ENCODE measurements at places on chromosomes 7 and 10.

DNA sequence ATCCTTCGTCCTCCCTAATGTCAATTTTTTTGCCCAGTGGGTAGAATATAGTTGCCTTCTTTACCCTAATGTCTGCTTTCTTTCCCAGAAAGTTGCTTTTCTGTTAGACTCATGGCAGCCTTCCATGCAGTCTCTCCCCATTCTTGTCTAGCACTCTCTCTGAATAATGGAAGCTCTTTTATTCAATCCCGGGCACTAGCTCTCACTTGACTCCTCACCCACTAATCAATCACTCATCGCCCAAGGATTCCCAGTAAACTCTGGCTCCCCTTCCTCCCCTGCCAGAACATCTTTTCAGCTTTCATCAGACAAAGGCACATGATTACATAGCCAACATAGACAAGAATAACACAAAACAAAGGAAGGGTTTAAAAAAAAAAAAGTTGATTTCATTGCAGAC is 100.2 kb upstream of the RELN start:
- no peak for DNase-seq

DNA sequence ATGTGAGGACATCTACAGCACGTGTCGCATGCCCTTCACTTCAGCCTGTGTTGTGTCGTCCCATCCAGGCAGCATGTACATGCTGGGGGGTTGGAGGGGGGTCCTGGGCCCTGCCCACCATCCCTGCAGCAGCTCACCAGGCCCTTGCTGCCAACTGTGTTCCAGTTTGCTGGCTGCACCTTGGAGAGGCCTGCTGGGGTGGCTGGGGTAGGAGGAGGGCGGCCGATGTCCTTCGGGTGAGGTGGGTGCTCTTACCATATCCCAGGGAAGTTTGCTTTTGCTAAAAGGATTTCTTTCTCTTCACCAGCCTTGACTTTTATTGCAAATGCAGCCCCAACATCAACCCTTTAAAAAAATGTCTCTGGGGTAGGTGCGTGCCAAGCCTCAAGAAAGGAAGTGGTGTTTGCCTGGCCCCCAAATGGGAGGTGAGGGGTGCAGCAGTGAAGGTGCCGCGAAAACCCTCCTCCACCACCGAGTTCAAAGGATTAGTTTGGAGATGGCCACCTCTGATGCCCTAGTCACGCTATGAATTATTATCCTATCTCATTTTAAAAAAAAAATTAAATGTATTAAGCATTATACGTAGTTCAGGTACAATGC is 165.8 kb upstream of the KLF6 start:
- no peak for DNase-seq

DNA sequence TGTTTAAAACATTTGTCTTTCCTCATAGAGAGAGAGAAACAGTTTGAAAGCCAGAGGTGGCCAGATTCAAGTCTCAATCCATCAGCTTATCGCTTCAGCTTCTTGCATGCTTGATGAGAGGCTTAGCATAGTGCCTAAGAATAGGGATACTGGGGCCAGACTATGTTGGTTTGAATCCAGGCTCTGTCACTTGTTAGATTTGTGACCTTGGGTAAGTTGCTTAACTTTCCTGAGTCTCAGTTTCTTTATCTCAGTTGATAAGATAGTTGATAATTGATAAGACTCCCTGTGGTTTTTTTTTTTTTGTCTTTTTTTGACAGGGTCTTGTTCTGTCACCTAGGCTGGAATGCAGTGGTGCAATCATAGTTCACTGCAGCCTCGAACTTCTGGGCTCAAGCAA is 12.1 kb upstream of the CDK6 start:
- no peak for DNase-seq

DNA sequence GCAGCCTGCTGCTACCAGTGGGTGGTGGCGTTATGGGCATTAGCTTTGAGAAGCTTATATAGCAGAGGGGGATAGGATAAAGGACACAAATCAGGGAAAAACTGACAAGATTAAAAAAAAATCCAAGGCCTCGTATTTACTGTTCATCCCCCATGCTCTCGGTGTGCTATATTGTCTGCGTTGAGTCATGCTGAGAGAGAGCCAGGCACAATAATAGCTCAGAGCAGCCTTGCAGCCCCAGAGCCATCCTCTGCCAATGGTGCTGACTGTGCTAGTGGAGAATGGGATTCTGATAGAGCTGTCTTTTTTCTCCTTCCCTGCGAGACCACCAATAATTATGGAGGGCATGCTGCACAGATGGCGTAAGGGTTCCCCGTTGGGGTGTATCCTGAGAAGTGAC is 51.7 kb upstream of the FZD1 start:
- DNase-seq = no peak

DNA sequence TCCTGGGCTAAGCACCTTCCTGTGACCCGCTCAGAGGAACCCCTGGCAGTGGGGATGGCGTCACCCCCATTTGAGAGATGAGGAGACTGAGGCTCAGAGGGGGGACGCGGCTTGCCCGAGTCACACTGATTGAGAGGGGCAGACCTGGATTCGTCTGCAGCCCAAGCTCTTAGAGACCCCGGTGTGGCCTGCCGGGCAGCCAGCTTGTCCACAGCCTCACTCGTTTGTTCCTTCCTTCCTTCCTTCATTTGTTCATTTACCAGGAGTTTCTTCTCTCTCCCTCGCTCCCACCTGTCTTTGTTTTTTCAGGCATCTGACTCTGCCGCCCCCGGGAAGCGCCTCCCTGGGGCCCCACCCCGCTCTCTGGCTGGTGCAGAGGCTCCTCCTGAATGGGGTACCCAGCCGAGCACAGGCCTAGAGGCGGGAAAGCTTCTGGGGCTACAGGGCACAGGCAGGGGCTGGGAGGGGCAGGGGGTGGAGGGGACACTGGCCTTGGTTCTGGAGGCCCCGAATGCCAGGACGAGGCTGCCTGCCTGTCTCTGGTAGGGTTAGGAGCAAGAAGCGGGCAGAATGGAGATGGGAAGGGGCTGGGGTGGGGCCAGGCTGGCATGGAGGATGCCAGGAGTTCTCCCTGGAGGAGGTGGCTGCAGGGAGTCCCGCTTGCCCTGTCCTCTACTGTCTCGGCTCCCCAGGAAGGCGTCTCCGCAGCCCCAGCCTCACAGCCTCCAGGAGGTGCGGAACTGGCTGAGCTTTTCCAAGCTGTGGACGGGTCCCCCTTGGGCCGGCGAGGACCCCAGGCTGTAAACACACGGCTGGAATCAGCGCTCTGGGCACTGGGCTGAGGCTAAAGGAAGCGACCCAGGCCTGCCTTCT is 91.6 kb downstream of the UNCX start:
- DNase-seq = no peak

DNA sequence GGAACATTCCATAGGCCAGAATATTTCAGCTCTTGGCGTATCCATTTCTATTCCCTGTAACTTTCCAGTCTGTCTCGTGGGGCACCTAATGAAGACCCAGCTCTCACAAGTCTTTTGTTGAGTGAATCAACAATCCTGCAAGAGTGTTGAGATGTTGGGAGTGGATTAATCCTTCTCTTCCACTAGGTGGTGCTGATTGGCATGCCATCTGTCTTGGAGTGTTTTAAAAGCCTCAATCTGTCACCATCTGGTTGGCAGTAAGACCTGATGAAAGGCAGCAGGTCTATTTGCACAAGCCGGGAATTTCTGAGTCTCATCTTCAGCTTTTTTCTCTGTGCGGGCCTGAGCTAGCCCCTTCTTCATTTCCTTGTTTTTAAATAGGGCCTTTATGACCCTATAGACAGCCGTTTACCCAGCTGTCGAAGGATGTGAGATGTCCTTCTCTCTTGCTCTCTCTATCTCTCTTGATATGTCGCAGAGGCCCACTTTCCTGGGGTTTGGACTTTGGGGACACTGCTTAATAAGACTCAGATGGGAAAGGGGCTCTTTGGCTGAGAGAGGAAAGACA is 180.5 kb downstream of the ZNF365 start:
- DNase-seq = no peak

GRCh38 chr7:30528779-30529178 is 24.1 kb upstream of the GGCT start:
- DNase-seq = no peak

GRCh38 chr10:104406715-104407650 is 53.4 kb downstream of the CFAP58 start:
- DNase-seq = no peak

- no peak for DNase-seq
Measured at GRCh38 chr10:118586911-118587310, 8.5 kb downstream of the PRLHR start.

DNA sequence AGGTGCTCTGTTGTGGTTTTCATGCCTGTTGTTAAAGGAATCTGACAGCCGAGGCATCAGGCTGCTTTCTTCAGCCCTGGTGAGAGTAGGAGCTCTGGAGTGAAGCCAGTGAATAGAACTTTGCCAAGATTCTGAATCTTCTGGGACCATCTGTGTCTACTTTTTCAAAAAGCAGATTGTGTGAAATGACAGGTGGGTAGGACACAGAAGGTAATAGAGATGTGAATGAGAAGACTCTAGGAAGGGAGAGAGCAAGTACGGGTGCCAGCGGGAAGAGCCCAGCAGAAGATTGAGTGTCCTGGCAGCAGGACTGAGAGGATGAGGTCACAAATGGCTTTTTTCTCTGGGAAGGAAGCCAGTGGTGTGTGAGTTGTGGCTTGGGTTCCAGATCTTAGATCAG is 429.2 kb downstream of the SDK1 start:
- no peak for DNase-seq

GRCh38 chr7:55069271-55069792 is 50.5 kb downstream of the EGFR start:
- DNase-seq = no peak

GRCh38 chr7:73703757-73704639 is 15.5 kb downstream of the STX1A start:
- no peak for DNase-seq

- no peak for DNase-seq
Measured at GRCh38 chr7:50584386-50584785, 19.2 kb upstream of the DDC start.

DNA sequence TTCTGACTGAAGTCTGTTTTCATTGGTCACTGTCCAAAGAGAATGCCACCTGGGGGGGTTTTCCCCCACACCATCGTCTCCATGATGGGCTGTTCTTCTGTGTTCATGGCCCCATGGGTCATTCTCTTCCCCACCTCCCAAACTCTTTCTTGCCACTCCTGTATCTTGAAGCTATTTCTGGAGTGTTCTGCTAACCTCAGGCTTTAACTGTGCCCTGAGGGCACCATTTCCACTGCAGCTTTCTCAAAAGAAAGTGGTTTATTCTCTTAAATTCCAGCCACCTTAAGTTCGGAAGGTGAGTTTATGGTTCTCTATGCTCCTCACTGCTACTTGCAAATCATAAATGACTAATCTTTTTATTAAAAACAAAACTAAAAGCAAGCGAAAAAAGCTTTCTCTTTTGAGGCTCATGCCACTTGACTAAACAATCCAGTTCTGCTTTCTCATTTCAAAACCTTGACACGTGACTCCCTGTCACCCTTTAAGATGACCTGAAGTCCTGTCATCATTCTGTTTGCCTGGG is 7.4 kb upstream of the APBB1IP start:
- DNase-seq = no peak

DNA sequence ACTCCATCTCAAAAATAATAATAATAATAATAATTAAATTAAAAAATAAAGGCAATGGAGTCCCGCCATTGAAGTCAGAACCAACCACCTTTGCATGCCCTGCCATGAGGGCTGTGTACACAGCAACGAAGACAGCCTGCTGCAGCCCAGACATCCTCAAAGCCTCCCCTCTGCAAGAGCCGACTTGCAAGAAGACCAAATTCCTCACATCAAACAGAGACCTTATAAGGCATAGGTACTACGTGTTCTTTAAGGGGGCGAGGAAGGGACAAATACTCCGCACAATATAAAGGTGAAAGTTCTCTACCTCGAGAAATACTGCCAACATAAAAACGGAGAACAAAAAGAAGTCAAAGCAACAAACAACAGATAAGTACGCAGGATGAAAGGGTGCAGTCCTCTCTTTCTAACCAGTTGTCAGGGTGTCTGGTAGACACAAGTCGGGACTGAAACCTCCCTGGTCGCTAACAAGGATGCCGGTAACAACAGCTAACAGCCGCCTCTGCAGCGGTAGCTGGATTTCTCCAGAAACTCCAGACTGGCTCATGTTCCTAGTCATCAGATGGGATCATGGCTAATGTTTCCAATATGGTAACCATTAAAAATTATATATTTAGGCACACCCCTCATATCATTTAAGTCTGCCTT is 23.6 kb downstream of the FGFR2 start:
- no peak for DNase-seq

- no peak for DNase-seq
Measured at GRCh38 chr10:114234132-114234531, 4.9 kb upstream of the VWA2 start.

- no peak for DNase-seq
Measured at GRCh38 chr7:99579281-99579955, 18.6 kb upstream of the TMEM225B start.

DNA sequence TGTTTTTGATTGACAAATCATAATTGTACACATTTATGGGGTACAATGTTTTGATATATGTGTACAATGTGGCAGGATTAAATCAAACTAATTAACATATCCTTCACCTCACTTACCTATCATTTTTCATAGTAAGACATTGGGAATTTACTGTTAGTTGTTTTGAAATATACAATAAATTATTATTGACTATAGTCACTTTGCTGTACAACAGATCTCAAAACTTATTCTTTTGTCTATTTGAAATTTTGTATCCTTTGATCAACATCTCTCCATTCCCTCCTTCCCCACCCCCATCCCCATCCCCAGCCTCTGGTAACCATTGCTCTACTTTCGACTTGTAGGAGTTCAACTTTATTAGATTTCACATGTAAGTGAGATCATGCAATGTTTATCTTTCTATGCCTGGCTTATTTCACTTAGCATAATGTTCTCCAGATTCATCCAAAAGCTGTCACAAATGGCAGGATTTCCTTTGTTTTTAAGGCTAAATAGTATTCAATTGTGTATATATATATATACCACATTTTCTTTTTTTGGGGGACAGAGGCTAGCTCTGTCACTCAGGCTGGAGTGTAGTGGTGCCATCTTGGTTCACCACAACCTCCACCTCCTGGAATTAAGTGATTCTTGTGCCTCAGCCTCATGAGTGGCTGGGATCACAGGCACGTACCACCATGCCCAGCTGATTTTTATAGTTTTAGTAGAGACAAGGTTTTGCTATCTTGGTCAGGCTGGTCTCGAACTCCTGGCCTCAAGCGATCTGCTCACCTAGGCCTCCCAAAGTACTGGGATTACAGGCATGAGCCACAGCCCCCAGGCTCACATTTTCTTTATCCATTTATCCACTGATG is 23.3 kb upstream of the SLC26A5 start:
- DNase-seq = no peak

DNA sequence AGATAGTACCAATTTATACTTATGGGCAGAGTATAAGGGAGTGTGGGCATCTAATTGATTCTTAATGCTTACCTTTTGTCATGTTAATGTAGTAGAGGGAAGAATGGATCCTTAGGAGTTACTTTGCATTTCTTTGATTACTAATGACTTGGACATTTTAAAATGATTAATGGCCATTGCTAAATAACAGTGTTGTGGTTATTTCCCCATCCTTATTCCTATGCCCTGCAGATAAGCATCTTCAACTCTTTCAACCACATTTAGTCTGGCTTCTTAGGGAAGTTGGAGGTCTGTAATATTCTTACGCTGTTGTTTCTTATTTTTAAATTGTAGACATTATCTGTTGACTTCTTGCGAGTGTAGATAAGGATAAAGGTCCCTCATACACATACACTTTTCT is 37.2 kb downstream of the KAT6B start:
- DNase-seq = no peak
